Fibroblast of skin of right biceps (primary cell): ENCODE measurements at places on chromosomes 3 and 15.

GRCh38 chr3:194575484-194576210 lies 57.6 kb downstream of the TMEM44 start:
- peak; percentile 66 for DNase-seq

DNA sequence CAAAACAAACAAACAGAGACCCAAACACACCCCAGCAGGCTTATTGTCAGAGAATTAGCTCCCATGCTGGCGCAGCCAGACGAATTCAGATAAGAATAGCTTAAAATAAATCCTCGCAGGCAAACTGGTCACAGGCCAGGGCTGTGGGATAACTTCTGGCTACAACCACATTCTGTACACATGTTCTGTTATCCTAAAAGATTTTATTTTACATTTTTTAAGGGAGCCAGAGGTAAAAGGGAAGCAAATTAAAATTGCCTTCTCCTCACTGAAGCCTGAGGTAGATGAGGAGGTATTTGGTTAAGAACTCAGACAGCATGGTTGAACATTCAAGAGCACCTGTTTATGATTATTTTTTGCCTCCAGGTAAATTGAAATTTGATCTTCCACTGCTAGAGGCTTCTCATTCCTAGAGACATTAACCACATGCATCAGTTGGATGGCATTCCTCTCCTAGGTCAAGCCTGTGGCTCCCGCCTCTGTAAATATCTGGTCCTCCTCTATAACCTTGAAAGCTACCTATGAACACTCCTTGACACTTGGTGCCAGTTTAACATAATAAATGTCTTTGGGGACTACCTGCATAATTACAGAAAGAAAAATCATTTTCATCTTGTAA lies 190.3 kb downstream of the SATB1 start:
- DNase-seq, result no peak

DNA sequence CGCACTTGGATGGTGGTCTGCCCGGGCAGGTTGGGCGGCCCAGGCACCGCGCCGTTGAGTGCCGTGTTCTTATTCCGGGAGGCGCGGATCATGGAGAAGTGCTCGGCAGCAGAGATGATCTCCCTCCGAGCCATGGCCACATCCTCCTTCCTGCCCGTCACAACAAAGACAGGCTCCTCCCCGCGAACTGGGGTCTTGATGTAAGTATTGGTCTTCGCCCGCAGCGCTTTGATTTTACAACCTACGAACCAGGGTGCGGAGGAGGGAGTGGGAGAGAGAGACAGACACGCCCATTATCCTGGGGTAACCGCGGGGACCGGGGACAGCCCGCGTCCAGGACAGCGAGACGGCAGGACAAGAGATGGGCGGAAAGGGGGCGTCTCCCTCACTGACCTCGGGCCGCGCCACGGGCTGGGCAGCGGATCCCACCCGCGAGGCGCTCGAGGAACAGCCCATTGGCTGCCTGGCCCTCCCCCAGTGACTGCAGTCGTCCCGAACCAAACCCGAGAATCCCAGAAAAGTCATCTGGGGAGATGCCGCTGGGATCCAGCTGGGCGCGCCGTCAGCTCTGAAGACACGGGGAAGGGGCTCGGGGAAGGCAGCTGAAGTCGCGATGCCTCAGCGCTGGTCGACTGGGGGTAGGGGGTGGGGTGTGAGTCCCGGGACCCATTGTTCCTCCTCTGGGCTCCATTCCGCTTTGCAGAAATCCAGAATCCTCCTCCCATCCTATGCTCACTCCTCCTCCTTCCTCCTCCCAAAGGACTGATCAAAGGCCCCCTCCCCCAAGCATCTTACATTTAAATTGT lies 1.2 kb downstream of the MEX3B start:
- peak; percentile 88 for DNase-seq

DNA sequence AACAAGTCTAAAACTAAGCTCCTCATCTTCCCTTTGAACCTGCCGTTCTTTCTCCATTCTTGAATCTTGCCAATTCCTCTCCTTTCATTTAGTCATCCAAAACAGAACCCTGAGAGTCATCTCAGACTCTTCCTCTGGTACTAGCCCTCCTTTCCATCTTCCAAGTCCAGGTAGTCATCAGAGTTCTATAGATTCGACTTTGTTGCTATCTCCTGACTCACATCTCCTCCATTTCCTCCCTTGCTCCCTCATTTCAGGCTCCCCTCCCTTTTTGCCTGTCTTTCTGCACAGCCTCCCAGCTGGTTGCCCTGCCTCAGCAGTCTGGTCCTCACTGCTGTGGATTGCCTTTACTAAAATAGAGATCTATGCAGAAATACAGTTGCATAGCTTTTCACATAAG lies 4.7 kb downstream of the ATG7 start:
- DNase-seq, result no peak

- DNase-seq, result no peak
Measured at GRCh38 chr3:30353711-30354467, 252.5 kb upstream of the TGFBR2 start.
